ENCODE measurements at places on chromosomes 3 and 15.

GRCh38 chr3:60809857-60810610, 441.2 kb downstream of the FHIT start:
- H3K36me3 ChIP-seq, result no peaks in the 10 kb centered on the region
- H3K4me3 ChIP-seq, result no peak overlapping the region
- no peaks in the 10 kb centered on the region for H3K4me1 ChIP-seq
- no peak for DNase-seq
- no peak overlapping the region for H3K27ac ChIP-seq

GRCh38 chr15:89632563-89633430, 22.5 kb downstream of the KIF7 start:
- no peaks in the 10 kb centered on the region for H3K36me3 ChIP-seq
- no peaks in the 10 kb centered on the region for H3K4me1 ChIP-seq
- no peak overlapping the region for H3K27ac ChIP-seq
- no peak for DNase-seq
- no peaks in the 10 kb centered on the region for H3K27me3 ChIP-seq

DNA sequence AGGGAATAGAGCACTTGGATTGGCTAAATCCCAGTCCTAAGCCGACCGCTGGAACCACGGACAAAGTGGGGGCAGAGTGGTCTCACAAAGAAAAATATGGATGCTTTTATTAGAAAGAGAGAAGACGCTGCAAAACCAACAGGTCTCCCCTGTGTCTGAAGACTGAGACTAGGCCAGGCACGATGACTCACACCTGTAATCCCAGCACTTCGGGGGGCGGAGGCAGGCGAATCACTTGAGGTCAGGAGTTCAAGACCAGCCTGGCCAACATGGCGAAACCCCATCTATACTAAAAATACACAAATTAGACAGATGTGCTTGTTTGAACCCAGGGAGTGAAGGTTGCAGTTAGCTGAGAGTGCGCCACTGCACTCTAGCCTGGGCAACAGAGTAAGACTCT, 61.8 kb downstream of the ZDHHC19 start:
- no peaks in the 10 kb centered on the region for H3K4me1 ChIP-seq
- no peak overlapping the region for H3K27ac ChIP-seq
- DNase-seq, result no peak

DNA sequence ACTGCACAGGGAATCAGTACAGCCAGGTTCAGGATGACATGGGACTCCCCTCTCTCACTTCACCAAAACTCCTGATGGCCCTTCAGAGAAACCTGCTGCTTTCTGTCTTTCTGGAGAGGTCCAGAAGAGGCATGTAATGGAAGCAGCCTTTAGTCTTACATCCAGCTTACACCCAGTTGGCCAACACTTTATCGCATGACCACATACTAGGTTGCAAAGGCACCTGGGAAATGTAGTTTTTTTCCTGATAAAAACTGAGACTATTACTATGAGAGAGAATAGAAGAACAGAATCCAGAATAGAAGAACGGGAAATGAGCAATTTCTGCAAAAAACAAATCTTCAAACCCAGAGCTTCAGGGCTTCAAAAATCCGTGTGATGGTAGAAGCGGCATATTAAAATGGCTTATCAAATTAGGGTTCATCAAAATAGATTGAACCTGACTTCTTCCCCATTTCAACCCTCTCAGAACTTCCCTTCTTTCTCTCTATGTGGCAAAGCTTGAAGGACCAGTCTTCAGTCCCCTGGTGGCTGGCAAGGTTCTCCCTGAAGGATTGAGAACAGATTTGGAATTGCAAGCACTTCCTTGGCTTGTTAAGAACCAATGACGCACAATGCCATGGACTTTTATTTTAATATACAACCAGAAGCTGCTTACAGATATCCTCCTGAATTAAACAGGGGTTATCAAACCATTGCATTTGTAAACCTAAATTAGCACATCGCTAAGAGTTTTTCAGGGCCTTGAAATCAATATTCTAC, 34.4 kb downstream of the CORO2B start:
- no peak overlapping the region for H3K27ac ChIP-seq
- no peaks in the 10 kb centered on the region for H3K27me3 ChIP-seq
- no peaks in the 10 kb centered on the region for H3K36me3 ChIP-seq
- no peak for DNase-seq

- peak; percentile 63 for DNase-seq
- no peak overlapping the region for H3K4me3 ChIP-seq
- no peaks in the 10 kb centered on the region for H3K4me1 ChIP-seq
- no peak overlapping the region for H3K27ac ChIP-seq
- no peaks in the 10 kb centered on the region for H3K36me3 ChIP-seq
- no peaks in the 10 kb centered on the region for H3K27me3 ChIP-seq
Measured at GRCh38 chr15:90143166-90143655, 40.9 kb upstream of the IDH2 start.

DNA sequence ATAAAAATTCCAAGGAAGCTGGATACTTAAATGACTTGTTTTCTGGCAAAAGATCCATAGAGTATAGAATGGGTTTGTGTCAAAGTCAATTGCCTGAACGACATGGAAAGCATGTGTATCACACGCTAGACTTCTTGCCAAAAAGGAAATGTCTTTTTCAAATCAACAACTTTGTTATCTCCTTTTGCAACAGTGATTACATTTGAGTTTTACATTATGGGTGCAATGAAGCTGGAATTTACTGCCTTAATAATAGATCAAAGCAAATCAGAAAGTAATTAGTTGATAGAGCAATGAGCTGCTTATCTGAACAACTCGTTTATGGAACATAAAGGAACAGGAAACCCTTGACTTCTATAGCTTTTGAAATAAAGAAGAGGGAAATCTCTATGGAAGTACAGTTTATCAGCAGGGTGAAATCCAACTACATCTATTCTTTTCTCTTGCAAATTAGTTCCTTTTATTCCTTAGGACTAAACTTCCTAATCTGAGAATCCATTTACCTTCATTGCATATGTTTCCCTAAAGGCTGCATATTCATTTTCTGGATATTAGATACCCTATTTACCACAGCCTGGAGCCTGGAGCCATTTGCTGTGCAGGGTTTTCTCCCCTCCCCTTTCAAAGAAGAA, 415.1 kb upstream of the NECTIN3 start:
- H3K27me3 ChIP-seq, result no peaks in the 10 kb centered on the region
- H3K27ac ChIP-seq, result no peak overlapping the region
- DNase-seq, result no peak
- H3K4me1 ChIP-seq, result no peaks in the 10 kb centered on the region
- H3K36me3 ChIP-seq, result no peaks in the 10 kb centered on the region

DNA sequence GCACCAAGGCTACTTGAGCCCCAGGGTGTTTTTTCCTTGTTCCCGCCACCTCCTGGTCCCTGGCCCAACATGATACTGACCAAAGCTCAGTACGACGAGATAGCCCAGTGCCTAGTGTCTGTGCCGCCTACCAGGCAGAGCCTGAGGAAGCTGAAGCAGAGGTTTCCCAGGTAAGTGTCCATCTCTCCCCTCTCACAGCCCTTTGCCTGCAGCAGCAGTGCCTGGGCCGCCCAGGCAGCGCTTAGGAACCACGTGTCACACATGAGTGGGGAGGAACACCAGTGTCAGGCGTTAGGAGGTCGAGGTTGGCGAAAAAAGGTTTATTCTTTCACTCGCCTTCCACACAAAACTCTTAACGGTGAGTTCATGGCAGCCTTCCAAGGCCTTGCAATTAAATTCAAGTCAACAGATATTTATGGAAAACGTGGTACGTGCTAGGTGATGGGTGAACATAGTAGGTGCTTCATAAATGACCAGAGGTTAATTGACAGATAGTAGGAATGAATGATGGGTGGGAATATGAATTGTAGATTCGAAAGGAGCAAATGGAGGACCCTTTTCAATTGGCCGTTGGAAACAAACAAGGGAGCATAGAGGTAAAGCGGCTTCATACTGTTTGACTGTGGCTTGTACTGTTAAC, 486 bp downstream of the CDIN1 start:
- H3K27ac ChIP-seq, result no peak overlapping the region
- H3K4me1 ChIP-seq, result peaks cover 13% of the 10 kb centered on the region

- H3K36me3 ChIP-seq, result no peaks in the 10 kb centered on the region
- DNase-seq, result no peak
- H3K27me3 ChIP-seq, result no peaks in the 10 kb centered on the region
- no peak overlapping the region for H3K27ac ChIP-seq
- no peak overlapping the region for H3K4me3 ChIP-seq
- no peaks in the 10 kb centered on the region for H3K4me1 ChIP-seq
Measured at GRCh38 chr15:71391421-71392088, 276.3 kb downstream of the THSD4 start.
